Progenitor cell of endocrine pancreas (in vitro differentiated cells): ENCODE measurements at places on chromosomes 6 and 20. TPM values are rescaled to one million over a fixed set of nuclear protein-coding genes. Genes with fewer than 3 reads are reported as not detected.

TBX18 gene
- total RNA-seq: 1.3 and 1.8 TPM in 2 replicates

OR2J3 gene
- not detected in 2 replicates for total RNA-seq

VNN1 gene
- total RNA-seq: not detected in 2 replicates

LSM14B gene
- total RNA-seq: 81.1 and 84.3 TPM in 2 replicates

BHLHE23 gene
- not detected in 2 replicates for total RNA-seq

KIF16B gene
- 10.8 and 13.0 TPM in 2 replicates for total RNA-seq

TCF21 gene
- total RNA-seq: not detected in 2 replicates

APOM gene
- total RNA-seq: 7.1 and 7.5 TPM in 2 replicates

GRCh38 chr6:132357120-132357519, 44.2 kb downstream of the MOXD1 start:
- DNase-seq: no peak

DNA sequence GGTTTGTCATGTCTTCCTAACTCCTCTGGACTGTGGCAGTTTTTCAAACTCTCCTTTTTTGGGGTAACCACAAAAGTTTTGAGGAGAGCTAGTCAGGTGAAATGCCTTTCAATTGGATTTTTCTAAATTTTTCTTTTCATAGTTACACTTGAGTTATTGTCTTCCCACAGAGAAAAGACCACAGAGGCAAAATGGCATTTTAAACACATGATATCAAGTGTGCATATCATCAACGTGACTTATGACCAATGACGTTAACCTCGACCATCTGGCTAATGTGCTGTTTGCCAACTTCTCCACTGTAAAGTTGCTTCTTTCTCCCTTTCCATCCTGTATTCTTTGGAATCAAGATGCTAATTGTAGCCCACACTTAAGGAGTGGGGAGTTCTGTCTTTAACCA, 41.3 kb upstream of the SNAP25 start:
- DNase-seq: no peak

DNA sequence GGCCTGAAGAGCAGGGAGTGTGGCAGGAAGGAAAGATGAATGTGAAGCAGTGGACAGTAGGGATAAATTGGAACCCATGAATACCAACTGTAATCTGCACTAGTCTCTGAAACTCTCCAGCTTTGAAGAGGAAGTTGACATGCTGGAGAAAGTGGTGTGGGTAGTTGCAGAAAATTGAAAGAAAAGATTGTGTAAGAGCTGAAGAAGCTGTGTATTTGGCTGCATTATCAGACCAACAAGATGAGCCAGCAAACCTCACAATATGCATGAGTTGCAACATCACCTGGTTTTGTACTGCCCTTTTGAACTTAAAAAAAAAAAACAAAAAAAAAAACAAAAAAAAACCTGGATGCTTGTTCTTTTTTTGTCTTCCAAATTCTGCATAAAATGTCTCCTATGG, 921.9 kb upstream of the EYS start:
- DNase-seq: no peak

GRCh38 chr6:90194371-90194841, 102.2 kb downstream of the BACH2 start:
- DNase-seq: no peak

- no peak for DNase-seq
These were observed 29.3 kb downstream of the DNAAF9 start for GRCh38 chr20:3378138-3378537.

GRCh38 chr6:130780122-130780521, 47.1 kb upstream of the SMLR1 start:
- no peak for DNase-seq

GRCh38 chr20:50932691-50933280, 1.5 kb upstream of the ADNP start:
- DNase-seq: no peak

GRCh38 chr6:139271056-139271455, 20.7 kb downstream of the TXLNB start:
- no peak for DNase-seq

GRCh38 chr6:114608091-114608490, 265.3 kb upstream of the HS3ST5 start:
- DNase-seq: no peak

DNA sequence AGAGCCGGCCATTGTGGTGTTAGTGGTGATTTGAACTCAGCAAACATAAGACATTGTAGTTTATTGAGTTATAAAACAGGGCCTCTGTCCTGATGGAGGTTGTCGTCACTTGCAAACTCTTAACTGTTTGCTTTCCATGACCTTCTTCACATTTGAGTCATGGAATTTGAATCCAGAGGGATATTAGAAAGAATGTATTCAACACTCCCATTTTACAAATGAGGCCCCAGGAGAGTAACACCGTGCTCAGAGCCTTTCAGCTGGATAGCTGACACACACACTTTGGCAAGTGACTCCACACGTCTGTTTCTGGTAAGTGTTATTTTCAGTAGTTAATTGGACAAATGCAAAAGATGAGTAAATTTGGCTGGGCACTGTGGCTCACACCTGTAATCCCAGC, 72.4 kb upstream of the XRN2 start:
- DNase-seq: no peak

- no peak for DNase-seq
These were observed 2.1 kb downstream of the AKAP12 start for GRCh38 chr6:151241853-151242252.

DNA sequence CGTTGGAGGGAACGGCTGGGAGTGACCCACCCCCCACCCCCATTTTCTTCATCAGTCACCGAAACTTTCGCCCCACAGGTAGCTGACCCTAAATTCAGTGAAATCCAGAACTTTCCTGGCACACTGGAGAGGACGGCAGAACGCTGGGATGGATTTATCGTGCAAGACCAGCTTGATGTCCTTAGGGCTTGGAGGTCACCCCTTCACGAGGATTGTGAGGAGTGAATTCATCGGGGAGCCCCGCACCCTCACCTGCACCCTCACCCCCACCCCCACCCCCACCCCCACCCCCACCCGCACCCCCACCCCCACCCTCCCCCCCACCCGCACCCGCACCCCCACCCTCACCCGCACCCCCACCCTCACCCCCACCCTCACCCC, 13.3 kb upstream of the TCFL5 start:
- DNase-seq: no peak

- DNase-seq: no peak
These were observed 66.7 kb upstream of the E2F3 start for GRCh38 chr6:20334962-20335361.

DNA sequence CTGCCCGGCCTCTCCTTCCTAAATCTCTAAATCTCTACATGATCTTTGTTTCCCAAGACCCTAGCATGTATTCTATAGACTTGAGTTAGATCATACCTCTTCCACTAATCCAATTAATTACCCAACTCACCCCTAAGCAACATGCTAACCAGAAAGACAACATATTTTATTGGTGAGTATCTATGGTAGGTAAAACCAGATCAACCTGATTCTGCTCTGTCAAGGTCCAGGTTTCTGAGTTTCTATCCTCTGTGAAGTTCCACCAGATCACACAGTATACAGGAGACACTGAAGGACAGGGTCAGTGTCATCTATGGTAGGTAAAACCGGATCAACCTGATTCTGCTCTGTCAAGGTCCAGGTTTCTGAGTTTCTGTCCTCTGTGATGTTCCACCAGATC, 363.2 kb upstream of the MARCKS start:
- no peak for DNase-seq

DNA sequence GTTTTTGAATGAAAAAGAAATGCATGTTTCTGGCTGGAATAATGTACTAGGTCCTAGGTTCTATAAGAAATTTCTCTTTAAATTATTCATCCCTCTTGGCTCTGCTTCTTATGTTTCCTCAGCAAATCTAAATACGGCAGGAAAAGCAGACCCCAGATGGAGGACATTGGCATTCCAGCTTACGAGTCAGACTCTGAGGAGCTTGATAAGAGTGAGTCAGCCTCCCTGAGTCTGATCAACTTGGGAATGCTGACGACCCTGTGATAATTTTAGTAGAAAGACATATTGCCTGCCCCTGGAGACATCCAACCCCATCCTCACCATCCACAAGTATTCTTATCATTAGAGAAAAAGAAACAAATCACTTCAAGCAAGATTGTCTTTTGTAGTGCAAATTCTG, 509.7 kb upstream of the MARCKS start:
- no peak for DNase-seq

DNA sequence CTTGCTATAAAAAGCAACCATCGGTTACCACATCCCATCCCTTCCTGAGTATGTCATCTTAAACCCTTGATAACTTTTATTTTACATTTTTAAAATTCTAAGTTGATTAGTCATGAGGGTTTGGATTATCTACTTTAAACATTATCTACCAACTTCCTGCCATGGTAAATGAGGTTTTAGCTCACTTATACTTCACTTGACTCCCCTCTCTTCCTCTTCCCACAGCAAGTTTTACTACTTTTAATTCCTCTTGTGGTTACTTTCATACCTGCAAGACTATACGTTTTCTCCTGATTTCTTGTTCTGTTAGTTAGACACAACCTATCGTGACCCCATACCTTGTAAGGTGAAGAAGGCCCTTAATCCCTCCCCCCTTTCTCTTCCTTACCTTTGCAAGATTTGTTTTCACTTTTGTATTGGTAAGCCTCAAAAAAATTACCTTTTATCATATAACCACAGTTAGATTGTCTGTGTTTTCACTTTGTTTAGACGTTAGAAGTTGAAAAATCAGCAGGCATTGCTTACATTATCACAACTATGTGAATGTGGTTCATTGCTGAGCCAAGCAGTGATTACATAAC, 60.1 kb upstream of the OGFRL1 start:
- DNase-seq: no peak

GRCh38 chr6:125995972-125996580, 9.7 kb downstream of the TRMT11 start:
- DNase-seq: peak; percentile 59

DNA sequence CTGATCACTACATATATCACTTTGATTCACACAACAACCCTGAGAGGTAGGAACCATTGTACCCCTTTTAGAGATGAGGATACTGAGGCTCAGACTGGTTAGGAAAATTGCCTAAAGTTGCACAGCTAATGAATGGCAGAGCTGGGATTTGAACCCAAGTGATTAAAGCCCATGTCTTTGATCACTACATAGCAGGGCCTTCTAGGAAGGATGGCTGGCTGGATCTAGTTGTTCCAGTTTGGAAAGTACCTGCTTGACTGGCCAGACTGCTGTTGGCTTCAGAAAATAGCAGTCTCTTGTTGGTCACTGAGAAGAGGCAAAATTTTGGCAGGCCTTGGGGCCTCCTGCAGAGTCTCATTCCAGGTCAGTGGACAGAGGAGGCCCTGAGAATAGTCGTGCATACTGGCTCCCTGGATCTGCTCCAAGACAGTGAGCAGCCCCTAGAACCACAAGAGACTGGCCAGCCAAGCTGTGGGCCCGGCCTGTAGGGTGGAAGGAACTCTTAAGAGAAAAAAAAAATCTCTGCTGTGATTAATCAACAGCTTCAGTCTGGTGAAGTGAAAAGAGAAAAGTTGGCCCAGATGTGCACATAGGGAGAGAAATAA, 17.5 kb downstream of the PPARD start:
- DNase-seq: no peak

GRCh38 chr6:26660000-26660361, 435 bp upstream of the ZNF322 start:
- no peak for DNase-seq

GRCh38 chr20:20002101-20002998, 14.8 kb upstream of the NAA20 start:
- no peak for DNase-seq

GRCh38 chr6:136338486-136338885, 48.8 kb upstream of the BCLAF1 start:
- DNase-seq: no peak

DNA sequence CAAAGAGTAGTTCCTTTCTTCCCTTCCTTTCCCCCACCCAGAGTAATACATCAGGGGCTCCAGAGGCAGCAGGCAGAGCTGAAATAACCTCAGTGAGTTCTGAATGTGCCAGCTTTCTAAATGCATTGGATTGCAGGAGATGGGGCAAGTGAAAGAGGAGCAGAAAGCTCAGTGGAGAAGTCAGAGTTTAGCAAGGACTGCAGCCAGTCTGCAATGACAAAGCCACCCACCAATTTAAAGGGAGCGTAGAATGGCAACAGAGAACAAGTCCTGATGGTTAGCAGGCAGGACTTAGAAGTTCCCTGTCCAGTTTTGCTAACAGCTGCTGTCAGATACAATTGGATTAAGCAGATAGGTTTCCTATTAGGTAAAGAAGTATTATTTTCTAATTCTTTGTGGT, 203.4 kb upstream of the RIN2 start:
- DNase-seq: no peak

GRCh38 chr20:13533946-13534345, 104.8 kb downstream of the TASP1 start:
- DNase-seq: no peak

DNA sequence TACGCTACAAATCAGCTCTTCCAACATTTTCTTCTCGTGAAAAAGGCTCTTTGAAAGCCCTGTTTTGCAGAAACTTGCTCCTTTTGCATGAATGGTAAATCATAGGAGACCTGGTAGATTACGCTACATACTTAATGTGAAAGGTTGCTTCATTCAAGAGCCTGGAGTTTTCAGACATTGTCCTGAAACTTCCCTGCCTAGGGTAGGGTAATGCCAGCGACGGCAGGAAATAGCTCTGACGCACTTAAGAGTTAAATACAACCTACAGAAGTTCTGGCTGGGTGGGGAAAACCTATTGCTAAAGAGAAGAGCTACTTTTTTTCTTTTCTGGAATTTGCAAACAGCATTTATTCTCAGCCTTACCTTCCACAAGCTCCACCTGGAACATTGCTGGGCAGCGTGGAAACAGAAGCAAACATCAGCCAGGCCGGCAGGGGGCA, 144.5 kb downstream of the LPA start:
- DNase-seq: no peak

DNA sequence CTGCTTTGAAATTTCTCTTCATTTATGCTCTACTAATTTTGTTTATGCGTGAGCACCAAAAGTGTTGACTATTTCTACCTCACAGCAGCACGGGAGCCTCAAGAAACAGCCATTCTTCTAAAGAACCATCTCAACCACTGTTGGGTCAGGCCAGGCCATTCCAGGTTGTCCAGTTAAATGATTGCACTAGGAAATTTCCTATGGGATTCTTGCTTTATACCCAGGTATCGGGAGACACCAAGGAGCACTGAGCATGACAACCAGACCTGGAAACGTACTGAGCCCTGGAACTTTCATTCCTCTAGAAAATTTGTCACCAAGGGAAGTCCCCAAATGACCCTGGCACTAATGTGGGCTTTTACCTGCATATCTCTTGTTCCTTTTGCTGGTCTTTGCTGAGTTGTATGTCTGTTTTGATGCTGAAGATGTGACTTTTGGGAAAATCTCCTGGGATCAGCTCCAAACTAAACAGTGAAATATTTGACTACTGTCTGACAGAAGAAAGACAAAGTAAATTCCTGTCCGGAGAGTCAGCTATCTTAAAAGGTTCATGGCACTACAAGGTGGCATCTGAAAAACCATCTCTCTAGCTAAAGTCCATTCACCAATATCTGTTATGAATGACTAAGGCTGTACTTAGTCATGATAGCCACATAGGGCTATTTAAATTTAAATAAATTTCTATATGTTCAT, 70.5 kb downstream of the SNAP25 start:
- DNase-seq: no peak

GRCh38 chr20:37296371-37296770, 6.9 kb downstream of the MANBAL start:
- DNase-seq: no peak

DNA sequence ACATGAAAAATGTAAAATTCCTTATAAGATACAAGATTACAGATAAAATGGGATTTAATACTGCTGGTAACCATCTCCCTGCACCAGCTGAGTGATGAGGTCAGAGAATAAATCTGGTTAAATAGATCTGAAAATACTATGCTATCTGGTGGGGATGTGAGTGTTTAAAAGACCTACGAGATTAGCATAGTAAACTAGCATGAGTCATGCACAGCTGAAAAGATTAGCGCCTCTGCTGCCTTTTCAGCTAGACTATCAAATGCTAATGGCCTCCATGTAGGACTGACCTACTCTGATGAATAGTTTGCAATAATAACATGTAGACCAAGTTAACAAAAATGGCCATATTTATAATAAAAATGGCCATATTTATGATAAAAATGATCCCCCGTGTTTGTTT, 553.3 kb downstream of the C6orf118 start:
- no peak for DNase-seq
